ENCODE measurements at places on chromosomes 11 and 22.

DNA sequence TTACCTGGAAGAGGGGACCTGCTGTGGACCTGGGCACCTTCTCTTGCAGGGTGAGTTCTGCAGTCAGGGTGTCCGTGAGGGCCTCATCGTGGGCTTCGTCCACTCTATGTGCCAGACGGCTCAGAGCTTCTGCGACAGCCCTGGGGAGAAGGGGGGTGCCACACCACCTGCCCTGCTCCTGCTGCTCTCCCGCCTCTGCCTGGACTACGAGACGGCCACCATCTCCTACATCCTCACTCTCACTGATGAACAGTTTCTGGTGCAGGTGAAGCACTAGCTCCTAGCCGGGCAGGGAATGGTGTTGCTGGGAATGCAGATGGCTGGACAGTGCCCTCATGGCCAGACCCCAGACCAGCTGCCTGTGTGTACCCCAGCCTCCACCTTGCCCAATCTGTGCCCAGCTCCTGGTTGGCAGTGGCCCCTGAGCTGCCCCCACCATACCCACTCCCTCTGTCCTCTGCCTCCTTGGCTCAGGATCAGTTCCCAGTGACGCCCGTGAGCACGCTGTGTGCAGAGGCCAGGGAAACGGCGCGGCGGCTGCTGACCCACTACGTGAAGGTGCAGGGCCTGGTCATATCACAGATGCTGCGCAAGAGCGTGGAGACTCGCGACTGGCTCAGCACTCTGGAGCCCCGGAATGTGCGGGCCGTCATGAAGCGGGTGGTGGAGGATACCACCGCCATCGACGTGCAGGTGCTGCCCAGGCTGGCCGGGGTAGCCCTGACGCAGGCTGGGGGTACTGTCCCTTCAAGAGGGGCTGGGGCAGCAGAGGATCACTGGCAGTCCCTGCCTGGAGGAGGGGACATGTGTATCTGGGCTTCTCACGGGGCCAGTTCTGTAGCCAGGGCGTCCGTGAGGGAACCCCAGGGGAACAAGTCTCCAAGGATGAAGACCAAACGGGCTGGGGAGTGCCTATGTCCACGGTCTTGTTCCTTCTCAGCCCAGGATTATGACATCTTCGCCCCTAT is 2.2 kb upstream of the TM7SF2 start:
- no peak for DNase-seq

GRCh38 chr22:50624347-50625130 is 3.4 kb downstream of the ARSA start:
- no peak for DNase-seq

GRCh38 chr11:2835296-2835695 is 50.3 kb downstream of the CDKN1C start:
- DNase-seq: no peak

GRCh38 chr22:38046070-38046748 is 11.0 kb upstream of the PICK1 start:
- no peak for DNase-seq

DNA sequence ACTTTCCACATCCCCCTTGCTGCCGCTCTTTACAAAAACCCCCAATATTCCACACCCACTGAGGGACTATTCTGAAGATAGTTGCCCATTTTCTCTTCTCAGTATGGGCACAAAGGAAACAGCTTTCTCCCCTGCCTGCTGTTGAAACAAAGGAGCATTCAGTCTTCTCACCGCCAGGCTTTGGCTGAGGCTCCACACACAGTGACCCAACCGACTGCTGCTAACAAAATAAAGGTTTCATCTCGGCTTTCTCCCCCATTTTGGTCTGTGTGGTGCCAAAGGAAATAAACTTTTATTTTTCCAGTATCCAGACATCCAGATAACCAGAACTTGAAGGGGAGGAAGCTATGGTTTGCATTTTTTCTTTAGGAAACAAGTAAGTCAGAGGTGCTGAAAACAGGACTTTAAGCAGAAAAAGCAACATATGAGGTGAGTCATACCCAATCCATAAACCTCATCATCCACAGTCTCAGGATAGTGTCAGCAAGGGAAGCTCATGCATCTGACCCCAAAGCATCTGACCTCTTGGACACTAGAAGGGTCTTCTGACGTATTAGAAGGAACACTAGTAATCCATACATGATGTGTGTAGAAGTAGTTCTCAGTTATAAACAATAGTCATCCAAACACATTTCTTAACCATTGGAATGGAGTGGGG is 6.4 kb downstream of the CLMP start:
- DNase-seq: no peak

All from amygdala (tissue), 56 donors.